GM23248 (cell line): ENCODE measurements at places on chromosomes 16 and 17. TPM values are rescaled to one million over a fixed set of nuclear protein-coding genes. Genes with fewer than 3 reads are reported as not detected.

CASKIN2 gene
- total RNA-seq = 6.2 and 9.2 TPM in 2 replicates

NPTX1 gene
- 0.25 and 1.1 TPM in 2 replicates for total RNA-seq

EXOC3L1 gene
- total RNA-seq = not detected in 2 replicates

RABEP2 gene
- 34.7 and 53.4 TPM in 2 replicates for total RNA-seq

FGF11 gene
- not detected in 2 replicates for total RNA-seq

SLC13A2 gene
- not detected in 2 replicates for total RNA-seq

FBXL16 gene
- total RNA-seq = 0.54 TPM in 1 of 2 replicates, not detected in the other

ZC3H7A gene
- total RNA-seq = 30.7 and 33.6 TPM in 2 replicates

TNFRSF17 gene
- not detected in 2 replicates for total RNA-seq

BAIAP3 gene
- 0.13 and 0.86 TPM in 2 replicates for total RNA-seq

CDRT15 gene
- total RNA-seq = not detected in 2 replicates

FBXW10 gene
- 0.11 and 0.25 TPM in 2 replicates for total RNA-seq

AGRP gene
- total RNA-seq = not detected in 2 replicates

KRTAP4-4 gene
- total RNA-seq = not detected in 2 replicates

DNA sequence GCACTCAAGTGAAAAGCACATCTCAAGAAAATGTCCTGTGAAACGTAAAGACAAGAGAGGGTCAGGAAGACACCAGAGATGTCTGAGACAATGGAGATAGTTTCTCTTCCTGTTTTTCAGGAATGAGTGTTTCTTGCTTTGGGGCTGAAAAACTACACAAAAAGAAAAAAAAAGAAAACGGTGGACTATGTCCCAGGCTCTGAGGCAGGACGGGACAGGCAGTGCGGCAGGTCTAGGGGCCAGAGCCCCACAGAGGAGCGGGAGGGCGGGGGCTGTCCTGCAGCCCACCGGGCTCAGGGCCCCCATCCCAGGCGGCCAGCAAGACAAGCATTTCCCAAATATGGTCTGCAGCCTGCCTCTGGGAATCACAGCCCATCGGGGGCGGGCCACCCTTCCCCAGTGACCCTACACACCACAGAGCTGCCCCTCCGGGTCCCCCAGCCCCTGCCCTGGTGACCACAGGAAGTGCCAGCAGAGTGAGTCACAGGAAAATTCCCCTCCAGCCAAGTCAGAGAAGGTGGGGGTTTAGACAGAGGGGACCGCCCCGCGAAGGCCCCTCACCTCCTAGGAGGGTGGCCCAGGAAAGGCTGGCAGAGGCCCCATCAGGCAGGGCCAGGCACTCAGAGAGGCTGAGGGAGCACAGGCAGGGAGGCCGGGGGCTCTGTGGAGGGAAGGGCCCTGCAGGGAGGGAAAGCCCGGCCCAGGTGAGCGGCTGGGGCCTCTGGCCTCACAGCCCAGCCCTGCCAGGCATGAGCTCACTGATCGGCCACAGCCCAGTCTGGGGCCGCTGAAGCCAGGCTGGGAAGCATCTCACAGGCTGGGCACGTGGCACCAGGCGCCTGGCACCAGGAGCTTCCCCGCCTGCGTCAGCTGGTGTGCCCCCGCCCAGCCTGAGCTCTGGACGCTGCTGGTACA is 6.3 kb downstream of the BCAR1 start:
- DNase-seq = peak; percentile 99

DNA sequence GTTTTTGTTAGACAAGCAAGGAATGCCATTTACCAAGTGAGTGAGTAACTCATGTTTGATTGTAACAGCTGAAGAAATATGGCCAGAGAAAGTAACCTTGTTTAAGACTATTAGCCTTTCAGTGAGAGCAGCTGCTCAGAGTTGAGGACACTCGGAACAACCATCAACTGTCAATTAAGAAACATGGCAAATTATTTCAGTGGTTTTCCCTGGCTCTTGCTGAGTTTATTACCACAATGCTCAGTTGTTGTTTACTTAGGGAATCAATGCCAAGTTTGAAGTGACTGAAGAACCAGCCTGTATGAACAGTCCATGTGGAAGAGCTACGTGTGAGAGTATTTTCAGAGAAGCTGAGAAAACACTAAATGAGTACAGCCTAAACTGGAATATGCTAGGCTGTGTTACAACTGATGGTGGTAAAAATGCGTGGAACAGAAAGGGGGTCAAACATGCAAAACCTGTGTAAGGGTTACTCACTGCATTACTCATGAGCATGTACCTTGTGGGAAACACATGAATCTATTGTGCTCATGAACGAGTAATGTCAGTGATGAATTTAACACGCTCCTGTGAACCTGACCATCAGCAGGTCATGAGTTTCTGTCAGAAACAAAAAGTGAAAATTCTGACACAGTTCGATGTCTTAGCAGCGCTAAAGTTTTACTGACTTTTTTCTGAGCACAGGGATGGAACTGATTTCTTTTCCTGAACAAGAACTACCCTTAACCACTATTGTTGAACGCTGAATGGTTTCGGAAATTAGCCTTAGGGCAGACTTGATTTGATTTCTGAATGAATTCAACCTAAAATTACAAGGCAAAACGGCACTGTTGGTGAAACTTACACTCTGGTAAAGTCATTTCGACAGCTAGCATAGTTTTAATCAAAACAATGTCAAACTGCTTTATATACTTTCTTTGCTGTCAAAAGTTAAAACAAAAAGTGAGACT is 33.5 kb downstream of the GNA13 start:
- peak; percentile 69 for DNase-seq

- no peak for DNase-seq
These were observed 15.7 kb downstream of the ASGR2 start for GRCh38 chr17:7098802-7099459.

- no peak for DNase-seq
These were observed 73.2 kb upstream of the CIBAR2 start for GRCh38 chr16:85185303-85186100.

GRCh38 chr17:68867759-68868516 is 87.3 kb downstream of the ABCA8 start:
- DNase-seq = no peak

- peak; percentile 92 for DNase-seq
These were observed 147.3 kb upstream of the FOXF1 start for GRCh38 chr16:86363057-86363490.

DNA sequence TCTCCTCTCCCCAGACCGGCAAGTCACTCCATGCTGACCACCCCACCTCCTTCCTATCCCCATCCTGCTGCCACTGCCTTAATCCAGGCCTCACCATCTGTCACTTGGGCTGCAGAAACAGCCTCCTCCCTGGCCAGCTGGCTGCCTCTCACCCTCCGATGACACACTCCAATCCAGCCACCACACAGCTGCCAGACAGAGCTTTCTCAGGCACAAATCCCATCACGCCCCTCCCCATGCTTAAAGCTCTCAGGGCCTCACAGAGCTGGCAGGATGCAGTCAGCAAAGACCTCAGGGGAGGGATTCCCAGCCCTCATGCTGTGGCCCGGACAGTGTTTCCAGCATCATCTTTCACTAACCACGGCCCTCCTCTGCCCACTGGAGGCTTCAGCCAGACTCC is 13.7 kb downstream of the CAMKK1 start:
- DNase-seq = peak; percentile 85

DNA sequence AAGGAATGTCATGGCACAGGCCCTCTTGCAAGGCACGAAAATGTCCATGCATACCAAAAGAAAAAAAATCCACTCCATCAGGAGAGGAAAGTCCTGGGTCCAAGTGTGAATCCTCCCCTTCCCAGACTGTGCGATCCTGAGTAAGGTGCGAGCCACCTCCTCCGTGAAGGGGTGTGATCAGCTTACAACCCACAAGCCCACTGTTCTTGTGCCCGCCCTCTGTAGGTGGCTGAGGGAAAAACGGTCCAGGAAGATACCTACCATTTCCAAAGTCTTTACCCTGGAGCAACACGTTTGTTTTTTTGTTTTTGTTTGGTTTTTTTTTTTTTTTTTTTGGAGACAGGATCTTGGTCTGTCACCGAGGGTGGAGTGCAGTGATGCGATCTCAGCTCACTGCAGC is 116.5 kb downstream of the ZNF423 start:
- no peak for DNase-seq

DNA sequence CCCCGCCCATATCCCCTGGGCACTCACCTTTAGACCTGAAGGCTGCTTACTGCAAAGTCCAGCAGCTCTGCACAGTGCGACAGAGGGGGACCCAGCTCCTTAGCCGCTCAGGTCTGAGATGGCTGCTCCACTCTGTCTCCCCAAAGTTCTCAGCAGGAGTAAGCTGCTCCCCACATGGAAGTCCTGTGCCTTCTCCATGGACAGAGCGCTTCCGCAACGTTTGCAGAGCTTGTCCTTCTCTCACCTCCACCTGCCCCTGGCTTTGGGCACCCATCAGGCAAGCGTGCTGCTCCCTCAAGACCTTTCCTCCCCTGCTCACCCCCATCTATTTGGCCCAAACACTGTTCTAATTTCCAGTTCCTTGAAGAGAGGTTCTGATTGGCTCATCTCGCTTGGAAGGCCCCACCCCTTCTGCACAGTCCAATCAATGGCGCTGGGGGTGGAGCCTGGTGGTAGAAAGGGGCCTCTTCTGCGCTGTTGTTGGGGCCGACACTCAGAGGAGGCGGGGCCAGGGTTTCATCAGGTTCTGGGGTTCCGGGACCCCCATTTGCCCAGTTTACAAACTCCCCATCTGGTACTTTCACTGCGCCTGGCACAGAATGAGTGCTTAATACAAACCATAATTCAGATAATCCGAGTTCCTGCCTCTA is 137.2 kb downstream of the CYLD start:
- DNase-seq = no peak

GRCh38 chr17:2852729-2853282 is 56.6 kb downstream of the RAP1GAP2 start:
- DNase-seq = no peak

DNA sequence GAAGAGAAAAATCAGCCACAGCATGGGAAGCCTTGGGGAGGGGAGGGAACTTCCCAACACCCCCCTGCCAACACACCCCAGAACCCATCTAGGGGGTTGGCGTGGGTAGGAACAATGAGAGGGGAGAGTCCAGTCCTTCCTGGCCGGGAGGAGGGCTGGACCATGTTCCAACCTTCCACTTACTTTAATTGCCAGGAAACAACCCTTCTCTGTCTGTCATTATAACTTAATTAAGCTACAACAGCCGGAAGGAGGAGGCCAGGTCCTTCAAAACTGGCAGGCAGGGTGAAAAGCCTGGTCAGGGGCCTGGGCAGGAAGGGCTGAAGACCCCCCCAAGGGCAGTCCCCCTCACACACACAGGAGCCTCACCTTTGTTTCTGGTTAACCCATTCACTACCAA is 447.0 kb downstream of the SOX9 start:
- no peak for DNase-seq

GRCh38 chr17:47254403-47254943 is 846 bp downstream of the ITGB3 start:
- peak; percentile 41 for DNase-seq

DNA sequence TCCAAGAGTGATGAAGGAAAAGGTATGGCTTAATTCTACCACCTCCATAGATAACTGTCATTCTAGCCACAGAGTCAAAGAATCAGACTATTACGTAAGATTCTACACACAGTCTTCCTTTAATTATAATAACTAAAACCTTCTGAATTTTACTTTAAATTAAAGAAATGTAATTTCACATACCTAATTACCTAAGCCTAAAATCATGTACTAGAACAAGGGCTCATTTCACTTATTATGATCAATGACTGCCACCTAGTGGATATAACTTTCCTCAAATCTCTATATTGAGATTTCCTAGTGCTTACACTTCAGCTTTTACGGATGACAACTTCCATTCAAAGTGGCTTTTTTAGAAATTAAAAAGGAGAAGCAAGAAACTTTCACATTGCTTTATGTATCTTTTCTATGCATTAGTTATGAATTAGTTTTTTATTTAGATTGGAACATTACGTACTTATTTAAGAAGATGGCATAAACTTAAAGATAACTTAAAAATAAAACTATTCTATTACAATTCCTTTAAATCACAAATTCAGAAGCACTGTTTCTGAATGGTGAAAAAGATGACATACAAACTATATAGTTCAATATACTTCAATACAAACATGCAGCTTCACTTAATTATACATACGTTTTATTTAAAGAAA is 18.2 kb upstream of the ABCA10 start:
- DNase-seq = peak; percentile 69

DNA sequence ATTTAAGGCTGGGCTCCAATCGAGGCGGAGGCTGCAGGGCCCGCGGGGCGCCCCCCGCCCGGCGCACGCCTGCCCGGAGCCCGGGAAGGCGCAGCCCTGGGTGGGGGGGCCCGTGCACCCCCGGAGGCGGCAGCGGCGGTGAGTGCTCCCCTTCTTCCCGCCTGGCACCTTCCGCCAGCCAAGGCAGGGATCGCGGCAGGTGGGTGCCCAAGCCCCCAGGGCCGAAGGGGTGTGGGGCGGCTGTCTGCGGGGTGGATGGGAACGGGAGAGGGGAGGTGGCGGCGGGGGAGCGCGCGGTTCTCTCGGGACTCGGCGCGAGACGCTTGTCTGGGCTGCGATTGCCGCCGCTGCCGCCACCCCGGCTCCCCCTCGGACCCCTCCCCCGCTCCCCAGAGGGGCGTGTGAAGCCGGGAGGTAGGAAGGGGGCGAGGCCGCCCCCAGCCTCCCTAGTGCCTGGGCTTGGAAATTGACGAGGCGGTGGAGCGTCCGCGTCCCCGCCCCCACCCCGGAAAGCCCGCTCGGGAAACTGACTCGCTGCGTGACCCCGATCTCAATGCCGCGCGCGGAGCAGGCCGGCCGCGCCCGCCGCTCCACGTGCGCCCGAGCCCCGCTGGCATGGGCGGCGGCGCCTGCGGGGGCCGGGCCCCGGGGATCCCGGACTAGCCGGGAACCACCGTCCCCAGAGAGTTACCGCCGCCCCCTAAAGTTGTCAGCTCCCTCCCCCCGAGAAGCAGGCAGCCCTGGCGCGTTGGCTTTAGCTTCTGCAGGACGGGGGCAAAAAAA is 231.5 kb downstream of the MRTFB start:
- peak; percentile 69 for DNase-seq

GRCh38 chr16:56405977-56406672 is 19.2 kb downstream of the AMFR start:
- no peak for DNase-seq

DNA sequence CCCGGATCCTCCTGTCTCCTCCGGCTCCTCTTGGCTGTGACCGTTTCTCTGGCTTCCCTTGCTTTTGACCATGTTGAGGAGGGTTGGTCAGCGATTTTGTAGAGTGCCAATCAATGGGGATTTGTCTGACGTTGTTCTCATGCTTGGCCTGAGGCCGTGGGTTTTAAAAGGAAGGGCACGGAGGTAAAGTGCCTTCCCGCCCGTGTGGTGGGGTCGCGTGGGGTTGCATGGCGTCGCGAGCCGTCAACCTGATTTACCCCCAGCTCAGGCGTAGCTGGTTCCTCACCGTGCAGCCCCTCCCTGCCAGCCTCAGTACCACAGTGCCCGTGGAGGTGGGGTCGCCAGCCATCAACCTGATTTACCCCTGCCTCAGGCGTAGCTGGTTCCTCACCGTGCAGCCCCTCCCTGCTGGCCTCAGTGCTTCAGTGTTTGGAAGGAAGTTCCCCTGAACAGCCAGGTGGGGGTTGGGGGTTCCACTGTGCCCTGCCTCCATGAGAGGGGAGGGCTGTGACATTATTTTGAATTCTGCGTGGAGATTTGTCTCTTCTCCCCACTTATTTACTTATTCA is 5.0 kb downstream of the TPSAB1 start:
- DNase-seq = no peak

DNA sequence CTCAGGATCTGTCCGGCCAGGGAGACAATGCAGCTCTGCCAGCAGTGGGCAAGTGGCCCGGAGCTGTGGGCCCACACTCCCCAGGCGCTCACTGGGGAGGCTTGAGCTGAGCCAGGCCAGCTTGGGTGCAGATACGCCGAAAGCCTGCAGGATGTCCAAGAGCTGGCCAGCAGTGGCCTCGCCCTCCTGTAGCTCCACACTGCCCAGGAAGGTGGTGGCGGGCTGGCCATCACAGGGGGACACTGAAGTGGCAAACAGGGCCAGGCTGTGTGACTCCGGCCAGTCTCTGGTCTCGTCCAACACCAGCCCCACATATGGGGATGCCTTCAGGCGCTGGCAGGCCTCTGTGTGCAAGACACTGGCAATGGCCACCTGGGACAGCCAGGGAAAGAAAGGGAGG is 9.6 kb downstream of the C17orf113 start:
- no peak for DNase-seq
